ENCODE measurements at places on chromosomes 11 and 22. TPM values are rescaled to one million over a fixed set of nuclear protein-coding genes. Genes with fewer than 3 reads are reported as not detected.

DNA sequence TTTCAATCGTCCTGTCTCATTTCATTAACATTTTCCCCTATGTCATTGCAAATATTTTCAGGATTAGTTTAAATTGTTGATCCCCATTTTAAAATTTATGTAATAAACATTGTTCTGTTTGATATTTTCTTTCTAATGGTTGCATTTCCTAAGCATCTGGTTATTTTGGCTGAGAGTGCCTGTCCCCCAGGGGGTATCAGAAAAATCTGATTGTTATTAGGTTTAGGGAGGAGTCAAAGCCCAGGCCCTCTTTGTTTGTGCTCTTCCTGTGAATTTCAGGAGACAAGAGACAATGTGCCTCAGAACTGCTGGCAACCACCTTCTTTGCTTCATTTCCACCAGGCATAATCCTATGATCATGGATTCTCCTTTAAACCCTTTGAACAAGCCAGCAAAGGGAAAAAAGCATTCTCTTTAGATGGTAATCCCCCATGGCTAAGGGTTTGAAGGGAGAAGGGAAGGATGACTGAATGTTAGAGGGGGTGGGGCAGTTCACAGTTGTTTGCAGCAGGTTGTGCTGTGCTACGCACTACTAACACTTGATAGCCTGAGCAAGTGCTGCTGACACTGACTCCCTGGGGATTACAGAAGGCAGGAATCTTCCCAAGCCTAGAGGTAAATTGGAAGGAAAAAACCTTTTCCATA lies 462.4 kb upstream of the LRRC4C start:
- DNase-seq = peak; percentile 81

DNA sequence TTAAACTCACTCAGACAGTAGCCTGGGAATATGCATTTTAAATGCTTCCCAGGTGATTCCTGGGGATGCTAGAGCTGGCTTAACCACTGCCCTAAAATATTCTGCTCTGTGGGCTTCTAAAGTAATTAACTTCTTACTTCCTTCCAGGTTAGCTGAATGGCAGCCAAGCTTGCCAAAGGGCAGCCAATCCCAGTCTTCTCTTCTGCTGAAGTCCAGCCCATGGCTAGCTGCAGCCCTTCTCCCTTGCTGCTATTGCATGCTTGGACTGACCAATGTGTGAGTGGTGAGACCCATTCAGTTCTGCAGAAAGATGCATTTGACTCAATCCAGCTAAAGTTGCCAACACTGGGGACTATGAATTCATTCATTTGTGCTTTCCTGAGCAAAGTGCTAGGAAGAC lies 411.9 kb downstream of the SOX6 start:
- DNase-seq = peak; percentile 11

The PLET1 gene
- not detected for total RNA-seq

- peak; percentile 15 for DNase-seq
Observed at GRCh38 chr11:19493446-19494213, 219.0 kb upstream of the NAV2 start.

- no peak for DNase-seq
Observed at GRCh38 chr11:133204158-133204557, 328.1 kb downstream of the OPCML start.

- no peak for DNase-seq
Observed at GRCh38 chr11:16408619-16409018, 52.3 kb upstream of the SOX6 start.

GRCh38 chr11:131808470-131808869 lies 438.1 kb downstream of the NTM start:
- no peak for DNase-seq

- DNase-seq = no peak
Observed at GRCh38 chr22:34847072-34847471, 218.9 kb upstream of the ISX start.

DNA sequence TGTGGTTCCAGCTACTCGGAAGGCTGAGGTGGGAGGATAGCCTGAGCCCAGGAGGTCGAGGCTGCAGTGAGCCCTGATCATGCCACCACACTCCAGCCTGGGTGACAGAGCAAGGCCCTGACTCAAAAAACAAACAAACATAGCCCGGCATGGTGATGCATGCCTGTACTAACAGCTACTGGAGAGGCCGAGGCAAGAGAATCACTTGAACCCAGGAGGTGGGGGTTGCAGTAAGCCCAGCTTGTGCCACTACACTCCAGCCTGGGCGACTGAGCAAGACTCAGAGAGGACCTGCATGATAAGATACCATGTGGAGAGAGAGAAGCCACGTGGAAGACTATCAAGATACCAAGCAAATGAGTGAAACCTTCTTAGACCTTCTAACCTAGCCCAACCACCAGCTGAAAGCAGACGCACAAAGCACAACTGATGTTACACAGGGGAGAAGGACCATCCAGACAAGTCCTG lies 36.1 kb downstream of the AMBRA1 start:
- no peak for DNase-seq

DNA sequence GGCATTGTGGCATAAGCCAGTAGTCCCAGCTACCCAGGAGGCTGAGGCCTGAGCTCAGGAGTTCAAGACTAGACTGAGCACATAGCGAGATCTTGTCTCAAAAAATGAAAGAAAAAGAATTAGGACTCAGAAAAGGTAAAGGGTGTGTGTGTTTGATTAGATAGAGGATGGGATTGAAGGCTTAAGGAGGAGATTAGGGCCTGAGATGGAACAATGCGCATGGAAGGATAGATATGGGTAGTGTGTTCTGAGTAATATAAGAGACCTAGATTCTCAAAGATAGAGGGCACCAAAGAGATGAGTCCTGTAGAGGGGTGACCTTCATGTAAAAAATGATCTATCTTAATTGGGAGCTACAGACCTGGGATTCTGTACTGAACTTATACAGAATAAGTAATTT lies 17.3 kb upstream of the RAB30 start:
- no peak for DNase-seq

- DNase-seq = no peak
Observed at GRCh38 chr11:3722100-3722499, 50.9 kb upstream of the CHRNA10 start.

The OR56A1 gene
- 0.87 TPM for total RNA-seq

DNA sequence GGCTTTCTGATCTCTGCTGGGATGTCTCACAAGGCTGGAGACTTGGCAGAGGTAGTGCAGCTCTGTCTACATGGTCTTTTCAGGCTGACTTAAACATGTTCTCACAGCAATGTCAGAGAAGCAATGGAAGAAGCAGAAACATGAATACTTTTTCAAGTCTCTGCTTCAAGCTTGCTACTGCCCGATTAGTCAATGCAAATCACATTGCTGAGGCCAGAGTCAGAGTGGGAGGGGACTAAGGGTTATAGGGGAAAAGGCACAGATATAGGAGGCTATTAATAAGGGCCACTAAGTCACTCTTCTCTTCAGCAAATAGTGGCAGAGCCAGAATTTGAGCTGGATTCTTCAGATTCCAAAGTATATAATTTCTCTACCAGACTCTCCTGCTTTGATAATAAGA lies 390.5 kb downstream of the TMEM135 start:
- no peak for DNase-seq

The POU2AF3 gene
- total RNA-seq = 0.59 TPM

GRCh38 chr11:6548641-6549040 lies 51.6 kb downstream of the DNHD1 start:
- no peak for DNase-seq

GRCh38 chr11:12963792-12964536 lies 45.2 kb upstream of the RASSF10 start:
- peak; percentile 86 for DNase-seq

The CLP1 gene
- 18.0 TPM for total RNA-seq

DNA sequence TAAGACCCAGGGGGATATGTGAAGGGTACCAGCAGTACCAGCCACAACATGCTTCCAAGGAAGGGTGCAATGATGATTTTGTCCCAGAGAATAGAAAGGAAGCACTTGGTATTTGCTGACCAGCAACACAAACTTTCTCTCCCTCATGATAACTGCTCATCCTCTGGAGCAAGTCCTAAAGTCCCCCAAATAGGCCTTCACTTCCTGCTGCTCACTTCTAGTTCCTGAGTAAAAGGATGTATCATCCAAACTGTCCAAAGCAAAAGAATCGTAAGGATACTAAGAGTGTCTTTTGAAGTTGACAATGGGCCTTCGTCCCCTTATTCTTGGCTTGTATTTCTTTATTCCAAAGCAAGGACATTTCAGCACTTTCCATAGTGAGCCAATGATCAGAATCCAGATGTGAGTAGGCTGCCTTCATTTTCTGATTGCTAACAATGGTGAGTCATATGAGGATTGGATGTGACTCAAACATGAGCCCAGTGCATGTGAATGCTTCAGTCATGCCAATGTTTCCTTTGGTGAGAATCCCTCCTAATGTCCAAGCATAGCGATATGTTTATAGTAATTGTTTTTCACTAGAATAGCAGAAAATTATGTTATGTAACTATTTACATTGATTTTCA lies 243.4 kb upstream of the POU2AF2 start:
- DNase-seq = no peak

The PRR33 gene
- total RNA-seq = not detected

DNA sequence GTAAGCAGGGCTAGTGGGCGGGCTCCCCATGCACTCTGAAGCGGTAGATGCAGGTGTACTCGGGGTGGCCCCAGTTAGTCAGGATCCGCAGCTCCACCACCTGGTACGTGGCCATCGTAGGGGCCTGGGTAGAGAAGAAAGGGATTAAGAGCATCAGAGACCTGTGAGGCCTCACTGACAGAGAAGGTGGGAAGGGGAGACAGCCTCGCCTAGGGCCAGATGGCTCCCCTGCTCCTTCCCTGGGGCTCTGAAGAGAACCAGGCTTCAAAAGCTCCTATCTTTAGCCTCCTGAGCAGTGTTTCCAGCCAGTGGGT lies 19.6 kb downstream of the SUN2 start:
- no peak for DNase-seq

The GLYAT gene
- total RNA-seq = not detected

DNA sequence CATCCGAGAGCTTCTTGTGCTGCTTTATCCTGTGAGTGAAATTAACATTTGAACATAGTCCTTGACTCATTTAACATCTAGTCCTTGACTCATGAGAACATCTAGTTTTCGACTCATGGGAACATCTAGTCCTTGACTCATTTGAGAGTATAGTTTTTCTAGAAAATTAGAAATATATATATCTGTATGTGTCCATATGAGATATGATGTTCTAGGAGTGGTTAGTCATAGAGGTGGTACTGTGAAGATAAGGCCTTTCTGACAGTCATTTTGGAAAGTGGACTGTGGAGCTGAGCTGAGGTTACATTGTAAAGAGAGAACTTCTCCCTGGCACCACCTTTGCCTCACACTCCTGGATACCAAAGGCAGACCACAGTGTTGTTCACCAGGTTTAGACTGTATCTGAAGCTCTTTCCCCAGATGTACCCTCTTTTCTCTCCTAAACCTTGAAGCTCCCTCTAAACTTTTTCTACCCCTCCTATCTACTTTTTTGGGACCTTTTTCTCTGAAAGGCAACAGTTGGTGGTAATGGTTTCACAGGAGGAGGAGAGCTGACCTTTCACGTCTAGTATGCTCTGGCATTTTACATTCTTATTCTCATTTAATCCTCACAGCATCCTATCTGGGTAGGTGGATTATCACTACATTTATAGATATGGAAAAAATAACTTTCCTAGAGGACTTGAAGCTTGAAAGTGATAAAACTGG lies 67.2 kb downstream of the PPP2R1B start:
- DNase-seq = no peak

- DNase-seq = no peak
Observed at GRCh38 chr11:14082338-14082737, 119.8 kb downstream of the SPON1 start.

The CDC42BPG gene
- total RNA-seq = 0.62 TPM

The GTPBP1 gene
- 40.8 TPM for total RNA-seq

DNA sequence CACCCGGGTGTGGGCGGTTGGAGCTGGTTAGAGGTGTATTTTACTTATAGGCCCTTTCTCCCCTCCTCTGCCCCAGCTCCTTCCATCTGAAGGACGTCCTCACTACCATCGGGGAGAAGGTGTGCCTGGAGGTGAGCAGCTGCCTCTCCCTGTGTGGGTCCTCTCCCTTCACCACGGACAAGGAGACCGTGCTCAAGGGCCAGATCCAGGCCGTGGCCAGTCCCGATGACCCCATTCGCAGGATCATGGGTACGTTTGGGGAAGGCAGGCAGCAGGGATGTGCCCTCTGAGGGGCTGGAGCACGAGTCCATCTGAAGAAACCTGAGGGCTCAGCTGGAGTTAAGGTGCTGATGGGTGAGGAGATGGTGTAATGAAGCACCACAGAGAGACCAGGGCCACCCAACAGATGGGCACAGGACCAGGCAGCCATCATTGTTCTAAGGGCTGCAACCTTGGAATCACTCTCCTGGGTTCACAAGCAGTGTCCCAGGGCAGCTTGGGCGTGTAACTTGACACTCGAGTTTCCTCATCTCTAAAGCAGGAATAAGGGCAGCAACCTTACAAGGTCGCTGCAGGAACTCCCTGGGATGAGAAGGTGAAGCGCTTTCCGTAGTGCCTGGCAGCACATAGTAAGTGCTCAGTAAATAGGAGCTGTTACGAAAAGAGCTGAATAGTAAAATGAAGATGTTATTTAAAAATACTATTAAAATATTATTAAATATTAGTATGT lies 29.4 kb downstream of the TCP11L1 start:
- DNase-seq = no peak

DNA sequence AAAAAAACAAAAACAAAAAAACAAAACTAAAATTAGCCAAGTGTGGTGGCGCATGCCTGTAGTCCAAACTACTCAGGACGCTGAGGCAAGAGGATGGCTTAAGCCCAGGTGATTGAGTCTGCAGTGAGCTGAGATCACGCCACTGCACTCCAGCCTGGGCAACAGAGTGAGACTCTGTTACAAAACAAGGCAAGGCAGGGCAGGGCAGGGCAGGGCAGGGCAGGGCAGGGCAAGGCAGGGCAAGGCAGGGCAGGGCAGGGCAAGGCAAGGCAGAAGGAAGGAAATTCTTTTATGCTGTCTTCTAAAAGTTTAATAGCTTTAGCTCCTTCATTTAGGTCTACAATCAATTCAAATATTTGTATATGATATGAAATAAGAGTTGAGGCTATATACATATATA lies 50.1 kb upstream of the RASSF10 start:
- no peak for DNase-seq

DNA sequence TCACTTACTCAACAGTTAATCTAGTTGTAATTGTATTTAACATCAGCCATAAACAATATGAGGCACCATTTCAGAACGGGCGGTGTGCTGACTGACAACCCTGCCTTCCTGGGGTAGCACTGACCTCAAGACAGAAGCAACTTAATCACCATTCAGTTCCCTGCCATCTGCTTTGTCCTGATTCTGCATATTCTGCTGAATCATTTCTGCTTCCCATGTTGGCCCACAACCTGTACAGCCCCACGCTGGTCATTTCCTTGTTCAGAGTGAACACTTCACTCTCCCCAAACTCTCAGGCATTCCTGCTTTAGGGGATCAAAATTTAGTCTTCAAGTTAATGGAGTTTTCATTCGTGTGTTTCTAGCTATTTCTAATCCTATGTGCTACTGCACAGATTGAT lies 132.3 kb upstream of the ZBED5 start:
- DNase-seq = no peak

DNA sequence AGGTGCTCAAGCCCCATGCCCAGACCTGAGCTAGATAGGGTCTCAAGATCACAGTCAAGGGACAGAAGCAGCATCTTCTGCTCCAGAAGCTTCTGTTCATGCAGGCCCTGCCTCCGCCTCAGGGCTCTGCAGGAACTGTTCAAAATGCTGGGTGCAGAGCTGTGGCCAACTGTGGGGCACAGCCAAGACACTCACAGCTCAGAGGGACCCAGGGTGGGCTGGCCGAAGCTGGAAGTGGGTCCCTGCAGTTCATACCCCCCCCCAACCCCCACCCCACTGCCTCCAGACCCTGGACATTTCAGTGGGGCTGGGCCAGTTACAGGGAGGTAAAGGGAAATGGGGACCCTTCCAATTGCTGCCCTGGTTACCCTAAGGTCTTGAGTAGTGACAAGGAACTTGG lies 129.0 kb downstream of the CRYBB2 start:
- DNase-seq = no peak

GRCh38 chr22:44596396-44597125 lies 98.5 kb upstream of the RTL6 start:
- peak; percentile 56 for DNase-seq
